ENCODE measurements at places on chromosomes 1 and 21.

DNA sequence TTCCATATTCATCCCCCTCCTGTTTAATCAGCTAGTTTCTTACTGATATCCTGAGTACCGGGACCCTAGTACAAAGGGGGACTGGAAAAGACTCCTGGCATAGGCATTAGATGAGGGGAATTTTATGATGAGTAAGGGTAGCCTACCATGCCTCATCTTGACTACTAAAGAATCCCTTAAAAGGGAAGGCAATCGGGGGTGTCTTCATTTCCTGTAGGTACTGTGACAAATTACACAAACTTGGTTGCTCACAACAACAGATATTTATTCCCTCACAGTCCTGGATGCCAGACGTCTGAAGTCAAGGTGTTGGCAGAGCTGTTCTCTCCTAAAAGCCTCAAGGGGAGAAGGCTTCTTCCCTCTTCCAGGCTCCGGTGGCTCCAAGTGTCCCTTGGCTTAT is 28.9 kb upstream of the RUNX1 start:
- DNase-seq = no peak

GRCh38 chr1:37473431-37474045 is 842 bp upstream of the ZC3H12A start:
- no peak for DNase-seq

GRCh38 chr1:161921990-161922389 is 101.7 kb downstream of the OLFML2B start:
- DNase-seq = no peak

- DNase-seq = peak; percentile 39
These were observed 987 bp upstream of the CDCP2 start for GRCh38 chr1:54153535-54154439.

DNA sequence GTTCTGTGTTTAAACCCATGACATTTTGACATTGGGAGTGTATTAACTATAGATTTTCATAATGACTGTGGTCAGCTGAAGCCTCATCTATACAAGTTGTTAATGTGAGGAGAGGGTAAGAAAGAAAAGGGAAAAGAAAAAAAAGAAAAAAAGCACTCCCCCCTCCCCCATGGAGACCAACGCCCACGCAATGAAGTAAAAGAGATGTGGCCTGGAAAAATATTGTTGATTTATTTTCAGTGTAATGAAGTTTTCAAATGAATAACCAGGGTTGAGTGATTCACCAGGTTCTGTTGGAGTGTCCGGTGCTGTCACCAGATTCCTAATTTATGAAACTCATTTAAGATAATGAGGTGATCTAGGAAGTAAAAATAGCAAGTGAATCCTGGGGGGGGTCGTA is 4.7 kb downstream of the RNF220 start:
- no peak for DNase-seq

DNA sequence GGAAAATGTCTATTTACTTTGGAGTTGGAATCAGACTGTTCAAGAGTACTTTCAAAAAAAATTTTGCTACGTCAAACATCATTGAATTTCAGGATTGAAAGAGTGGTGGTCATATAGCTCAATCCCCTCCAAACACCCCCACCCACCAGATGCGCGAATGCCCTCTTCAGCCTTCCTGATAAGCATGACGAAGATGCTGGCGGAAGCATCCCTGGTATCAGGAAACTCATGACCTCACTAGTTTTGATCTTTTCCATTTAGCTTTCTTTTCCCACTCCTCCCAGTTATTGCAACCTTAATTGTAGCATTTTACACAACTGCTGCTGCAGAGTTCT is 104.4 kb downstream of the LEPR start:
- no peak for DNase-seq

- no peak for DNase-seq
These were observed 1.0 kb upstream of the PSRC1 start for GRCh38 chr1:109283748-109284600.

- no peak for DNase-seq
These were observed 3.7 kb upstream of the FABP3 start for GRCh38 chr1:31376375-31377134.

GRCh38 chr1:41347276-41347675 is 14.0 kb upstream of the FOXO6 start:
- no peak for DNase-seq

DNA sequence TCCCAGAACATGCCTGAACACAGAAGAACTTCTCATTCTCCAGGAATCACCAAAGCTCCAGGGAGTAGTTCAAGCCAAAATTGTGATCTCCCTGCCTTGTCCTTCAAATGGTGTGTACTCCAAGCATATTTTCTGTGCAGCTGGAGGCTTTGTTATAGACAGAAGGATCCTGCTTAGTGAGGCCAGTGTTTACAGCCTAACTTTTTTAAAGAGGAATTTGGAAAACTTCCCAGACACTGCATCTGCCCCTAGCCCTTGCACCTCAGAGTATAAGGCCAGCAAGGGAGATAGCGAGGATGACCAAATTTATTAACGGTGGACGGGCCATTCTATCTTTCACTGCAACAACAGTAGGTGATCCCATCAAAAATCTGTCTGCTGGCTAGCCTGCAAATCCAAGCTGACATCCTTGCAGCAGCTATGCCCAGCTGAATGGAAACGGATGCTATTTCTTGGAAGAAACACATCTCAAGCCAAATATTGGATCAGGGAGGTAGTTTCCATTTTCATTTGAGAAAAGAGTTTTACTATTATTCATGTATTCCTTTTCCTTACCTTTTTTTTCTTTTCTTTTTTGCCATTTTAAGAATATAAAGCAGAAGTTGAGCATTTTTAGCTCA is 249.8 kb downstream of the USH2A start:
- no peak for DNase-seq

- DNase-seq = peak; percentile 45
These were observed 27.4 kb upstream of the CTPS1 start for GRCh38 chr1:40951943-40952743.

GRCh38 chr1:177928194-177928593 is 41.7 kb downstream of the SEC16B start:
- no peak for DNase-seq

Data from right lung (tissue), 10 donors.